Fibroblast of skin of scalp (primary cell): ENCODE measurements at places on chromosomes 12 and 14.

GRCh38 chr12:131194166-131194565, 240.5 kb downstream of the ADGRD1 start:
- no peak for DNase-seq

- peak; percentile 24 for DNase-seq
Measured at GRCh38 chr14:99609245-99610170, 5.5 kb upstream of the CCDC85C start.

DNA sequence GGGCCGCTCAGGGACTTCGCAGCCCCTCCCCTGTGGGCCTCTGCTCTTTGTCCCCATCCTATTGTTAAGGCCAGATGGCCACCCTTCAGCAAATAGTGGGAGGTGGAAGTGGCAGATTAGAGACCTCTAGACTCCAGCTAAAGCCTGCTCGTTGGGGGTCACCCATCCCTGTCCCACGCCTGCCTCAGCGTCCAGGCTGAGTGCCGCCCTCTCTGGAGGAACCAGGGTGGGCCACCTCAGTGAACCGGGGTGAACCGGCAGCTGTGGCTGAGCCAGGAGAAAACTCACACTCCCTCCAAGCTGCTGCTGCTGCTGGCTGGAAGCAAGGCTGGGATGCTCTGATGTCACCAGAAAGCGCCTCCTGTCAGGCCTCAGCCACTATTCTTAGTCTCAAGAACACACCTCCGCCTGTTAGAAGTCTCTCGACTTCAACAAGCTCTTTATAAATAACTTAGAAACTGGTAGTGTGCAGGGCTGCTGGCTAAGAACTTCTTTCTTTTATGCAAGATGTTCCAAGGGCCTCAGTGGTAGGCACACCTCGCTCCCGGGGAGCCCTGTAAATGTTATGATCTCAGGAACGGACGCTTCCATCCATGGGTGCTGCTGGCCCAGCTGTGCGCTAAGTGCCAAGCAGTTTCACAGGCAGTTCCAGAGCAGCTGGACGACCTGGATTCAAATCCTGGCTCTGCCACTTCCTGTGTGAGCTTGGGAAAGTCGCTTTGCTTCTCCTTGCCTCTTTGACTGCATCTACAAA, 19.8 kb upstream of the TESC start:
- DNase-seq, result no peak

GRCh38 chr14:100031506-100032281, 33.5 kb upstream of the EVL start:
- peak; percentile 99 for DNase-seq

DNA sequence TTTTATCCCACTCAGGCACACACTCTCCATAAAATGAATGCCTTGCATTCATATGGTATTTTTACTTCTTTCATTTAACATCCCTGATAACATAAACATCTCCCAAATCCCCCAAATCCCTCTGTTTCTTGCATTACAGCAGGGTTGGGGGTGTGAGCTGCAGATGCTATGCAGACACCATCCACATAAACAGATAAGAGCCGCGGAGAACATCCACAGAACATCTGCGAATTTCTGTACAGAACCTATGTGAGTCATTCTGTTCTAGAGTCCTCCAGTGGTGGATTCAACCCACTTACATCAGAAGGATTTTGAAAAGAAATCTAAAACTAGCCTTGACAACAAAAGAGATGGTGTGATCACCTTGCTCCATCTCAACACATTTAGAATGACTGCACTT, 20.3 kb downstream of the FBLN5 start:
- DNase-seq, result no peak

- DNase-seq, result no peak
Measured at GRCh38 chr12:19166387-19166786, 36.9 kb downstream of the PLEKHA5 start.

GRCh38 chr12:129961091-129961490, 57.3 kb upstream of the TMEM132D start:
- peak; percentile 43 for DNase-seq

GRCh38 chr12:93314177-93314497, 63.6 kb upstream of the NUDT4 start:
- DNase-seq, result no peak

GRCh38 chr12:13583630-13584029, 387.1 kb downstream of the EMP1 start:
- no peak for DNase-seq

- no peak for DNase-seq
Measured at GRCh38 chr12:64621257-64621942, 11.1 kb downstream of the RASSF3 start.

DNA sequence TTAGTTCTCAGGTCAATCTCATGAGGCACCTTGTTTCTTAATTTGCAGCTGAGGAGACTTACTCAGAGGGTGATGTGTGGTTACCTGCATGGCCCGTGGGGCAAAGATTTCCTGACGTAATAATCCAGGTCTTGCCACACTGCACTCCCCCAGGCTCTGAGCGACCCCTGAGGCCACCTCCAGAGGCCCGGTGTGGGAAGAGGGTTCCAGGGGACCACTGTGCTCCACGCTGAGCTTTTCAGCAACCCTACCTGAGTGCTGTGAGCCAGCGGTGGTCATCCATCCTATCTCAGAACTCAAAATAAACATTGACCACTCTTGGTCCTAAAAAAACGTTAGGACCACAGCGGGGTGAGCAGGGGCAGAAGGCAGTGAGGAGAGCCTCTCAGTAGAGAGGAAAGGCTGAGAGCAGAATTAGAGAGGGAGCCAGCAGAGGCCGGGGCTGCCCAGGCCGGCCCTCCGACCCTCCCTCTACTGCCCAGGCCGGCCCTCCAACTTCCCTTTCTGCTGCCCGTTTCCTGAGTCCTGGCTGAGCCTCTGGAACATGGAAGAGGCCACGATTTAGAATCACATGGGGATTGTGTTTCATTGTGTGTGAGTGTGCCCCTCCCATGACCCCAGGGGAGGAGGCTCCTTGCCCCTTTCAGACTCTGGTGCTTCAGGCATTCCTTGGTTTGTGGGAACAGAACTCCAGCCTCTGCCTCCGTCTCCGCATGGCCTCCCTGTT, 188.2 kb upstream of the DIO3 start:
- no peak for DNase-seq

GRCh38 chr12:31518680-31519227, 72.2 kb downstream of the DENND5B start:
- peak; percentile 100 for DNase-seq

DNA sequence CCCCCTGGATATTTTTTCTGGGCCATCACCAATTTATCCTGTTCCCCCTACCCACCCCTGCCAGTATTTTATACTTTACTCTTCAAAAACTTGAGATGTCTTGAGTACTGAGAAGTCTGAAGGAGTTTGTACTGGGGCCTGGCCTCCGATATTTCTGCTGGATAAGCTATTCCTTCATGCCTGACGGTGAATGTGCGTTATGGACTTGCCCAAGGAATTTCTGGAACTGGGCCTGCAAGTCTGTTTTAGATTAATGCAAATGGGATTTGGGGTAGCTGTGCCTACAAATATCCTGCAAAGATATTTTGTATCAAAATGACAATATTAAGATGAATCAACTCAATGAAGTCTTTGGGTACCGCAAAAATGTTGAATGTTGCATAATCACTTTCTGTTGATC, at the start of gene PTCSC3:
TSS of gene PTCSC3 (minus strand) at position 199 of the 400 bp plus-strand sequence.
- DNase-seq, result peak; percentile 82

- no peak for DNase-seq
Measured at GRCh38 chr12:79317179-79317847, 373.5 kb downstream of the PAWR start.

DNA sequence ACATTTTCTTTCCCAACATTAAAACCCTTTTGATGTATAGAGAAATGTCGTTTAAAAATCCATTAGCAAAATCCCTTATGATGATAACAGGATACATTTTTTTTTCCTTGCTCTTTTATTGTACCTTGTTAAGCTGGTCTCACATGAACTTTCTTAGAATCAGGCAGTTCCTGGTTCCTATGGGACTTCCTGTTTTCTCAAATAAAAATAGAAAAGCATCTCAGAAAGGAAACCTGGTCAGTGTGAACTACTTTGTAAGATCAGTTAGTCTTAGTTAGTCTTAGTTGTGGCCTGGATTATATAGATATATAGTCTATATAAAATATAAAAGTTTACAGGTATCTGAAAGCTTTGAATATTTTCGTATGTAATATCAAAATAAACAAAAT, 40.3 kb downstream of the LEMD3 start:
- no peak for DNase-seq

DNA sequence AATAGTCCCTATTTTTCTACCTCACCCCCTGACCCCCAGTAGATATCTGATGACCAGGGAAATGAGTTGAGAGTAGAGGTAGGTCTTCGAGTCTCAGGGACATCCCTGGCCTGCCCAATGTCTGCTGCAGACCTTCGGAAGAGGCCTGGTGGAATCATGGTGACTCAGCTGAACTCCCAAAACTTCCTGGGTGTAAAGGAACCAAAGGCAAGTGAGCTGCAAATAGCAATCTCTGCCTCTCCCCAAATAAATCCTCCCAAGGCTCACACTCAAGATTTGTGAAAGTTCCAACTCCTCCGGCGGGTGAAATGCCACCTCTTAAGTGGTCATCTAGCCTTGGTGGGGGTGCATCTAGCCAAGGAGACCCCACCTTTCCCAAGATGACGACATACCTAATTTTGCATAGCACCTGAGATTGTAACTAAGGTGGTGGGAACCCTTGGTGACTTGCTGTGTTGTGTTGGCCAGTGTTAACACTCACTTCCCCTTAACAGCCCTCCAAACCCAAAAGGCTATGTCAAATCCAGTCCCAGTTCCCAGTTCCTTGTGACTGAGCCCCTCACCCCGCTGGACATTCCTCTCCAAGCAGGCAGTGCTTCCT, 6.3 kb downstream of the ZFP36L1 start:
- DNase-seq, result no peak

DNA sequence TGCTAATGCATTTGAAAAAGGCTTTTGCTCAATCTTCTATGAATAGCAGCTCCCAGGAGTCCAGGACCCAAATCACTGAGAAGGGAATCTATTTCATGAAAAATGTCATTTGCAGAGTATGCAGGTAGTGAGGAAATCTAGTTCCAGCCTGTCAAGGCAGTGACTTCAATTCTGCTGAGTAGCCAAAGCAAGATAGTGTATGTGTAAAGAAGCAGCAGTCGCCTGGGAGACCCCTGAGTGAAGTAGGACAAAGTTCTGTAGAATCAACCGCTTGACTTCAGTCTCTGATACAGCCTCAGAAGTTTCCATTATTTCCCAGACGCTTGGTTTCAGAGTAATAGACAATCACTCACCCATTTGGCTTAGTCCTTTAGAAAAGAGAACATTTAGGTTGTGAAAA, 435.6 kb upstream of the LRFN5 start:
- DNase-seq, result no peak

- no peak for DNase-seq
Measured at GRCh38 chr12:24352363-24352762, 402.9 kb upstream of the SOX5 start.

DNA sequence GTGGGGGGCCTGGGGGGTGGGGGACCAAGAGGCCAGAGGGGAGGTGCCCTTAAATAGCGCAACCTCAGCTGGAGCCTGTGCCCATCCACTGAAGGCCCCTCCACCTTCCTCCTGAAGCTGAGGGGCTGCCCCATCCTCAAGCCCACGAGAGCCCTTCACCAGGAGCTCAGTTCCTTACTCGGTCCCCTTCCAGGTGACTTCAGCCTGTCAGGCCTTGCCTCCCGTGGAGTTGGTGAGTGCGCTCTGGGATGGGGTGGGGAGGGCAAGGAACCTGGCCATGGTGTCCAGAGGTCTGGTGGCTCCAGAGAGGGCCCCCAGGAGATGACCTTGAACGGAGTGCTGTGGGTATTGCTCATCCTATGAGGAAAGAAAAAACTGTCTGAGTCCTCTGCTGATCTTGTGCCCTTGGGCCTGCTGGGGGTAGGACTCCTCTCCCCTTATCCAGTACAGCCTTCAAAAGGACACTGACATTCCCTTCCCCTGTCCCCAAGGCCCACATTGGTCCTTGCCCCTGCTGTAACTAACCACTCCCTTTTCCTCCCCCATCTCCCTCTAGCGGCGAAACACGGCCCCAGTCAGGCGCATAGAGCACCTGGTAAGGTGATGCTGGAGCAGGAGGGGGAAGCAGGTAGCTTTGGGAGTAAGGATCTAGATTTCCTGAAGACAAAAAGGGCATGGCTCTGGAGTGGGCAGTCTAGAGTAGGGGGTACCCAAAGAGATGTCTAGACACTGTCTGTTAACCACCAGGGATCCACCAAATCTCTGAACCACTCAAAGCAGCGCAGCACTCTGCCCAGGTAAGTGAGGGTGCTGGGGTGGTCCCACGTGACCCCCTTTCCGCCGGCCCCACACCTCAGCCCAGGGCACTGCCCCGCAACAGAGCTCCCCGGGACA, 3.6 kb downstream of the TNS2 start:
- peak; percentile 34 for DNase-seq

- no peak for DNase-seq
Measured at GRCh38 chr14:49955024-49955423, 62.1 kb downstream of the ARF6 start.

DNA sequence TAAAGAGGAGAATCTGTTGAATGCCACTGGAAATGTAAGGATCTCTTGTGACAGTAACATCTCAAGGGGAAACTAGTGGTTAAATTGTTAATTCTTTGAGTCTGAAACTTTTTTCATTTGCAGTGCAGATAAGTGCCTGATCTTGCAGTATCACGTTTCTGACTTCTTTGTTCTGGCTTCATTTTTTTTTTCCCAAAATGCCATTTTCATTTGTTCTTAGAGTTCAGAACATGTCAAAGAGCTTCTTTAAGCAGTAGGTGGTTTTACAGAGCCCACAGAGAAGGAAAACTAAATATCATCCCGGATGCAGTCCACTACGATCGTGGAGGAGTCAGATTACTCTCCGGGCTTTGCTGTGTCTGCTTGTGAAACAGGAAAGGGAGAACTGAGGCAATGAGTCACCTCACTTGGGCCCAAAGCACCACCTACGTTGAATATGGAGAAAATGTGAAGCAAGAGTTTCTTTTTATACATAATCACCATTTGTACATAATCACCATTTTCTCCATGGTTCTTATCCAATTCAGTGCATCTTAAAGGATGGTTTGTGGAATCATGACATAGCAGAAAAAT, 43.9 kb downstream of the HMGA2 start:
- peak; percentile 72 for DNase-seq

GRCh38 chr14:102225386-102225785, 79.6 kb downstream of the MOK start:
- DNase-seq, result no peak

DNA sequence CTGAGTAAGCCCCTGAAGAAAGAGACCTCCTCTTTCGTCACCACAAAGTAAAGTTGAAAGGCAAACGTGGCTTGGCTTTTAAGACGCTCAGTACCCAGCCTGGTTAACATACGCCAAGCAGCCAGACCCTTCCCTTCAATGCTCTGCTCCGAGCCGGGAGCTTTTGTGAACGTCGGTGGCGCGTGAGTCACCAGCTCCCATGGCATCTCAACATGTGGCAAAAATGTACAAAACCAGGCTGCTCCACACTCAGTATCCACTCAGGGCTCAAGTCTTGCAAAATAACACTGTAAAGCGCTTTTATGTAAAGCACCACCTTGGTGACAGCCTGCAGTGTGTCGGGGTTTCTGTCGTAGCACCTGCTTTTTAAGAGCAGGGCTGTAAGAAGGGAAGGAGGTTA, 89.0 kb downstream of the SETD3 start:
- peak; percentile 68 for DNase-seq

- peak; percentile 58 for DNase-seq
Measured at GRCh38 chr12:27464220-27464554, 17.7 kb downstream of the SMCO2 start.
